CD4-positive, alpha-beta memory T cell (primary cell): ENCODE measurements at places on chromosomes 12 and 14. TPM values are rescaled to one million over a fixed set of nuclear protein-coding genes. Genes with fewer than 3 reads are reported as not detected.

GRCh38 chr14:105187935-105188524 lies 6.9 kb upstream of the NUDT14 start:
- no peak for DNase-seq

GRCh38 chr12:101299931-101300330 lies 20.0 kb downstream of the UTP20 start:
- DNase-seq, result no peak

DNA sequence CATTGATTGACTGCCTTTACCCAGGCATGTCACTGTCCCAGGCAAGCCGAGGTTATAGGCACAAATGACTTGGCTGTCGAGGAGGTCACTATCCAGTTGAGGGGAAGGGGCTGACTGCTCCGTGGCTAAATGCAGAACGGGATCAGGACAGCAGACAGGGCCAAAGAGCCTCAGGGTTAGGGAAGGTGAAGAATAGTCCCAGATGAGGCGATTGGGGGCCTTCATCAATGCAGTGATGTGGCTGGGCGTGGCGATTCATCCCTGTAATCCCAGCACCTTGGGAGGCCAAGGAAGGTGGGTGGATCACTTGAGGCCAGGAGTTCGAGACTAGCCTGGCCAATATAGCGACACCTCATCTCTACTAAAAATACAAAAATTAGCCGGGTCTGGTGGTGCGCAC lies 10.7 kb upstream of the GLT1D1 start:
- DNase-seq, result no peak

GRCh38 chr12:103880299-103881142 lies 39.5 kb upstream of the NT5DC3 start:
- no peak for DNase-seq

- no peak for DNase-seq
Measured at GRCh38 chr12:12046401-12046800, 24.3 kb upstream of the BCL2L14 start.

DNA sequence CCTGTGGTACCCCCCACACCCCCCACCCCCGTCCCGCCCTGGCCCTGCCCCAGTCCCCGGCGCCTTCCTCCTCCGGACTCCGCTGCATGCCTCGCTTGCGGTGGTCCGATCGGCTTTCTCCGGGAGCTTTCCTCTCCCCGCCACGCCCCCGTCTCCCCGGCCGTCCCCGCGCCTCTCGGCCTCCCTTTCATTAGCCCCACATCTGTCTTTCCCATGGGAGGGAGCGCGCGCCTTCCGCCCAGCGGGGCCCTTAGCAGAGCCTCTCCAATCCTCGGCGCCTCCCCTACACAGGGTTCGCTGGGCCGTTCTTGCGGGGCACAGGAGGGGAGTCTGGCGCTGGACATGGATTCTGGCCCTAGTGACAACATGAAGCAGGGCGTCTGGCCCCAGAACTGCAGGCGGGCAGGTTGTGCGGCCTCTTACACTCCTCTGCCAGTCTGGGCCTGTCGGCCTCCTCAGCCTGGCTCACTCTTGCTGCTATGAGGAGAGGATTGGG lies 1.5 kb upstream of the EFS start:
- no peak for DNase-seq

DNA sequence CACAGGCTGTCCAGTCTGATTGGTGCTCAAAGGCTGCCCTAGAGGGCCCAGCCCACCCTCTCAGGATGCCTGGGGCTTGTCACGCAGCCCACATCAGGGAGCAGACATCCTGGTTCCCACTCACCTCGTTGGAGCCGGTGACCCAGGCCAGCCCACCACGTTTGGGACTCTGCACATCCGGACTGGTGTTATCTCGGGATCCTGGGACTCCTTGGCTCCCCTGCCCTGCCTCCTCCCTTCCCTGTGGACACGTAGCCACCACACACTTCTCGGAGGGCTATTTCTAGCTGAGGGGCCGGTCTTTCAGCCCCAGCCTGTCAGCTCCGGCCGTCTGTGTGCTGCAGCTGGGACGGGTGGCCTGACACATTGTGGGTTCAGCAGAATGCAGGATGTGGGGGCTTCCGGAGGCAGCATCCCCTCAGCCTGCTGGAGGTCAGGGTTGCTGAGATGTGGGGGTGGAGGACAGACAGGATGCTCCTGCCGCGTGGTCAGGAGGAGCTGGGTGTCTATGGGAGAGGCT lies 12.8 kb upstream of the FGF23 start:
- DNase-seq, result no peak

The ZNF268 gene
- polyA plus RNA-seq, result 19.6 TPM

The SLC17A8 gene
- not detected for polyA plus RNA-seq
